NCI-H526 (cell line): ENCODE measurements at places on chromosomes 1 and 21.

DNA sequence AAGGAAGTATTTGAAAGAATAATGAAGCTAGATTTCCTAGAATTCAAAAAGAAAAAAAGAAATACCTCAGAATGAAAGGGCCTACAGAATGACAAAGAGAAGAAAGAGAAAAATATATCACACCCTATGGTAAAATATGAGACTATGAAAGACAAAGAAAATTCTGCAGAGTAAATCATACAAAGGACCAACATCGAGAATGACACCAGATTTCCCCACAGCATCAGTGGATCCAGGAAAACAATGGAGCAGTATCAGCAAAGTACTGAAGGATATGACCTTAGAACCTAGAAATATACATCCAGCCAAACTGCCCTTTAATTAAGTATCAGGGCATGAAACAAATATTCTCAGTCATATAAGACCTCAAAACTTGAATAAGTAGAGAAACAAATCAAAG lies 21.2 kb upstream of the IFNAR2 start:
- DNase-seq: no peak

- no peak for DNase-seq
Observed at GRCh38 chr1:156924478-156925153, 4.2 kb downstream of the LRRC71 start.

- peak; percentile 56 for DNase-seq
Observed at GRCh38 chr21:40176724-40177123, 309.5 kb downstream of the PCP4 start.

DNA sequence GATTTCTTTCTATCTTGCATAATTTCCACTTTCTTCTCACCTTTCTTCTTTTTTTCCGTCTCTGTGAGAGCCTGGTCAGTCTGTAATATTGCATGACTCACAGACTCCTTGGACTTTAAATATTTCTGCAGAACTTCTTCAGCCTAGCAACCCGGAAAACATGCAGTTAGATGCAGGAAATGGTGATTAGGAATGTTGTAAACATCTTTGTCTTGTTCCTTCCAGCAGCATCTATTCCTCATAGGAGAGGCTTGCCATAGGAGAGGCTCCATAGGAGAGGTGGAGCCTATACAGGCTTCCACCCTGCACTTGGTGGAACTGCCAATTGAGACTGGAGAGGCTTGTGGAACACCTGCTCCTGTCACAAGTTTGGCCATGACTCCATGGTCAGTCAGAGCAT lies 10.0 kb downstream of the GBP5 start:
- no peak for DNase-seq

GRCh38 chr1:170932236-170932635 lies 3.1 kb upstream of the MROH9 start:
- DNase-seq: no peak

DNA sequence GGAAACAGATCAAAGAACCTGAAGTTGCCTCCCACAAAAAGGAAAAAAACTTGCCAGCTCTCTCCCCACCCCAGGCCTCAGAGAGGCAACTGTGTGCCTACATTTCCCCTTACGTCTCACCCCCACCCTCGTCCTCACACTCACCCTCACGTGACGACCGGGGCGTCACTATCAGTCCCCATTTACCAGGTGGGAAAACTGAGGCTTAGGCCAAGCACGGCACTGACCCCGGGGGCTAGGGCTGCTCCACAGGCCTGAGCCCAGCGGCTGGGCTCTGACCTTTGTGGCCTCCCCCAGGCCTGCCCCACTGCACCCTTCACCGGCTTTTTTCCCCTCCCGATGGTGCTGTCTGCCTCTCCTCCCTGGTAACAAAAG lies 51.5 kb upstream of the RUNX3 start:
- DNase-seq: no peak

DNA sequence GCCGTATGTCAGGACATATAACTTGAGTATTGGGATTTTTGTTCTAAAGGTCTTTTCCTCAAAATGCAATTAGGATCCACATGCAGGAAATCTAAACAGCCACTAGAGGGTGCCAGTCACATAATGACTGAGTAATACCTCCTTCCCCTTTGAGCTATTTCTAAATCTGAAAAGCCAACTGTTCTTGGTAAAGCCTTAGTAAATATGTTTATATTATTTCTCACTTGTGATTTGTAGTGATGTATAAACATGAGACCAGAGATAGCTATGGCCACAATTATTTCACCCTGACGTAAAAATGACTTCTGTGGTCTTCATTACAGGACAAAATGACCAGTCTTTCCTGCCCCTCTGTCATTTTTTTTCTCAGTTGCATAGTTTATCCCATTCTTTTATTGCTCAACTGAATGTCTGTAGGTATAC lies 41.0 kb upstream of the DR1 start:
- DNase-seq: peak; percentile 70

GRCh38 chr1:51728611-51729155 lies 111.8 kb downstream of the OSBPL9 start:
- DNase-seq: no peak

- DNase-seq: no peak
Observed at GRCh38 chr1:204735042-204735441, 49.5 kb upstream of the LRRN2 start.
